Stimulated activated CD8-positive, alpha-beta memory T cell treated with anti-CD3 and anti-CD28 coated beads, Interleukin-4, amount 100 ng/mL, for 1 hour (primary cell): ENCODE measurements at places on chromosomes 1 and 21.

DNA sequence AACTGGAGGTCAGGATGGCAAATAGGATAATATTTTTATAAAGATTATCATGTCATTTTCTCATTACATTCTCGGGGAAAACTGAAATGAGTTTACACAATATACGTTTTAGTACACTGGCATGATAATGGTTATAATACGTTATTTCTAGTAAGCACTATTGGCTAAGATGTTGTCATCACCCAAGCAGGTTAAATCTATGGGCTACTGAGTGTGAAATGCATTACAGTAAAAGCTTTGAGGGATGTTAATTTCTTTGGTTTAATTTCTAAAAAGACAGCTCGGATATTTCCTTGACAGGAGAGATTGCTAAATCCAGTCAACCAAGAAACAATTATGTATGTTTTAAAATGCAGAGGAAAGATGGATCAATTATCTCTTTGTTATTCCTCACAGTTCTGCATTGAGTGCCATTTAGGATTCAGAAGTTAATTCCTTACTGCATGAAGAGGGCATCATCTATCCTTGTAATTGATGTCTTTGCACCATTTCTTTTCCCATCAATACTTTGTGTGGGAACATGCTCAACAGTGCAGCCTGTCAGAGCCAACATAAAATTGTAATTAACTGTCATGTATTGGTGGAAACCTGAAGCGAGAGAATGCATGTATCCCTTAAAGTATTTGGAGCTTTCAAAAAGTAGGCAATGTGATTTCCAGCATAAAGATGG lies 222.4 kb upstream of the ZP4 start:
- DNase-seq = no peak

GRCh38 chr1:37262439-37263170 lies 211.8 kb upstream of the ZC3H12A start:
- no peak for DNase-seq

DNA sequence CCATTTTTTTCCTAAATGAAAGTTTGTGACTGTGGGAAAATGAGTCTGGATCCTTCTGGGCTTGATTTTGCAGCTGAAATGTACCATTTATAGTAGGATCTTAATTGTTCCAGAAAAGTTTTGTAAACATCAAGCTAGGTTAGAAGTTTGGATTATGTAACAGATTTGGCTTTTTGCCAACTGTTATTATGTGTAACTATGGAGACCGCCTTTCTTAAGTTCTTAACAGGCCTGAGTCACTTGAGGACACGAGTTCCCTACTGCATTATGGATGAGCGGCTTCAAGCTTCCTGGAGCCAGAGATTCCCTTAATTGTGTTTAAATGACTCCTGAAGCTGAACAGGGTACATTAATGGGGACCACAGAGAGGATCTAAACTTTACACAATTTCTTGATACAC lies 22.2 kb downstream of the SLC25A33 start:
- DNase-seq = no peak

DNA sequence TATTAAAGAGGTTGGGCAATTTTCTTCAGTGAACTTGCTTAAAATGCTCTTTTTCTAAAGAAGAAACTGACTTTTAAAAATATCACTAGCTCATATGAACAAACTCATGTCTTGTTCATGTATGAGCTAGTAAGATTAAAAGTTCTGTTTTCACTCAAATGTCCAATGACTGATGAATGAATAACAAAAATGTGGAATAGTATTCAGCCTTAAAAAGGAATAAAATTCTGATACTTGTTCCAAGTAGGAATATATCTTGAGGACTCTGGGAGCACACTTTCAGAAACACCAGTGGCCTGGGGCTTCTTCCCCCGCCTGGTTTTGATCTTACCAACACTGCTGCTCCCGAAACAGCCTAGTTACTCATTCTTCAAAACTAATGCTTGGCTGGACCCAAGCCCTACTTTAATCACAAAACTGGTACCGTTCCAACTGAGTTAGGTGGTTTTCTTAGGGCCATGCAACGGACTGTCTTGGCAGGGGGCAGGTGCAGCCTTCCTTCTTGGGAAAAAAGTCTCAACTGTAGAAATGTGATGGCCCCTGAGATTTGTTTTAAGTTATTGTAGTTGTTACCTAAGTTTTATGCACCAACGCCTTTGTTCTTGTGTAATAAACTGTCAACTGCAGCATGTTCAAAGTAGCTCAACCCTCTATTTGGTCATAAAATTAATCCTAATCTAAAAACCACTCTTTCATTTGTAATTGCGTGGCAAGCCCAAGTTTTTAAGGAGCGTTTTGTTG lies 116.0 kb downstream of the ETS2 start:
- DNase-seq = no peak
